ENCODE measurements at places on chromosomes 4 and X.

- no peak for DNase-seq
These were observed 385.4 kb upstream of the MAD2L1 start for GRCh38 chr4:120452001-120452400.

- DNase-seq = no peak
These were observed 69.9 kb downstream of the USP38 start for GRCh38 chr4:143254491-143255226.

- peak; percentile 64 for DNase-seq
These were observed 196.3 kb upstream of the GATB start for GRCh38 chr4:151957153-151957552.

DNA sequence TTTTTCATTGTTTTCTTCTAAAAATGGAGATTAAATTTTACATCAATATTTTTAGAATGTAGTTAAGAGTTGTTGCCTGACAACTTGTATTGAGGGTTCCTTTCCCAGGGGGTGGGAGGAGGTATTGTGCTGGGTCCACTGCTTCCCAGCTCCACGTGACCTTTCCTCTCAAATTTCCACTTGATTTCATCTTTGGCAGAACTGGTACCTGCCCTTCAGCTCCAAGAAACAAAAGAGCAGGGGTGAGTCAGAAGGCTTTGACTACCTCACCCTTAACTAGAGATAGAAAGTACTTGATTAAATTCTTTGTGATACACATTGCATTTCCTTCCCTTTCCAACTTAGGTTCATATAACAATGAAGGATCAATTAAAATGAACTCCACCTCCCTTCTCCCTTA lies 19.7 kb downstream of the TRIM2 start:
- DNase-seq = no peak

GRCh38 chrX:76987381-76987780 lies 459.8 kb upstream of the FGF16 start:
- no peak for DNase-seq

DNA sequence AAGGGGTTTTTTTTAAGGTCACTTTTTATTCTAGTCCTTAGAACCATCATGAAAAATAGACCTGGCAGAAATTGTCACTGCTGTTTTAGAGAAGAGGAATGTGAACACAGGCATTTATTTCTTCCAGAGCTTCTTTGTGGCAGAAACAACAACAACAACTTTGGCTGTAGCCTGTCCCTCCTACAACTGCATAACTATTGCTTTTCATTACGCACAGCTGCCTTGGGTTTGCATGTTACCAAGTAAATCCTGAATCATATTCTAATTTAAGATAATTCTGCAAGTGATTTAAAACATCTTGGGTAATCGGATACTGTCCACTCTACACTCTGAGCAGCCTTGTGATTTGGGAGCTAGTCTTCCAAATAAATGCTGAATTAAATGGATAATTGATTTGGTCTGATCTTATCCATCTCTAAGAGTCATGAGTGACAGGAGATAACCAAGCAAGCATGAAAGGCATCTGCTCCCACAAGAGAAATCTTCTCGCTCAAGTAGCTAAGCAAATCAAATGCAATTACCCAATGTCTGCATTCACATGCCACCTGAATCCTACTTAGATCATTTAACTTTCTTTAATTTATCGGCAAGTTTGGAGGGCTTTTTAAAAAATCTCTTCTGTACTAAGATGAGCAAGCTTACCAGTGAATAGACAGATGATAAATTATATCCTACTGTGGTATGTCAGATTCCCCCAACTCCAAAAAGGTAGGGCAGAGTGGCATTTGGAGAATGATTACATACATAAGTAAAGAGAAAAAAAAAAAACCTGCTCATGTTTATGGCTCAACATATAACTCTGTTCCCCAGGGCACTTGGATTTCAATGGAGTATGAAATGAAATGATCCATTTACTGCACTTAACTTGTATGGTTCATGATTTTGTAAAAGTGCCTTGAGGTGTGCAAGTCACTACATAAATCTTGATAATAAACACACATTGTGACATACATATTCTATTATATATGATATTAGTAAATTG lies 73.6 kb downstream of the EGF start:
- no peak for DNase-seq

- no peak for DNase-seq
These were observed 587 bp downstream of the TIMM8A start for GRCh38 chrX:101347859-101348451.

DNA sequence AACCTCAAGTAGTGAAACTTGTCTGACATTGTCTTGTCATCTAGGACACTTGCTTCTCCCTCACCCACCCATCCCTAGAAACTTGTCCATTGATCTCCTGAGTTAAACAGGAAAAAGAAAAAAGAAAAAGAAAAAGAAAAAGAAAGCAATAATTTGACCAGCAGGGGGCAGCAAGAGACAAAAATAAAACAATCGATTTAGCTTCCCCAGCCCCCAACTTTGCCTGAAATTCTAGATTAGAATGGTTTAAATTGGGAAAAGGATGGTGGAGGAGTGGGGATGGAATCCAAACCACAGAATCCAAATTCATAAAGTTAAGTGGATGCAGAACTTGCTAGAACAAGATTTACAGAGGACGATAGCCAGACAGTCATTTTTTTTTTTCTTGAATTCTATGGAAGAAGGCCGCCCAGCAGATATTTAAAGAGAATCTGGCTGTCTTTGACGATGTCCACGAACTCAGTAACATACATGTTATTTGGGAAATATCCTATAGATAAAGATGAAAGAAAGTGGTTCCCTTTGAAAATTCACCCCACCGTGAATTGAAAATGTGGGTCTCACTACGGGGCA lies 282.9 kb downstream of the USP46 start:
- peak; percentile 60 for DNase-seq

GRCh38 chr4:119246177-119246733 lies 33.7 kb downstream of the USP53 start:
- DNase-seq = no peak

DNA sequence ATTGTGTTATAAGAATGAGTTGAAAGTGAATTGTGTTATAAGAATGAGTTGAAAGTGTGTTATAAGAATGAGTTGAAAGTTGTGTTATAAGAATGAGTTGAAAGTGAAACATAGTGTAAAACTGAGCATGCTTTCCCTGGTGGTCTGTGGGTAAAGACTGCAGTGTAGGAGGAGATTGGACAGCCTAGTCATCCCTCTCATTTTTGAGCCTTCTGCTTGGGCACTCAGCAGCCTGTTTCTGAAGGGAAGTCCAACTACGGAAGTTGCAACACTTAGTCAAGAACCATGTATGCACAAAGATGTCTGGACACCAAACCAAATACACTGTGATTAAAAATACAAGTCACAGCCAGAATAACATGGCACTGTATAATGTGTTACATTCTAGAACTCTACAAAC lies 72.6 kb downstream of the ANK2 start:
- DNase-seq = no peak
